ENCODE measurements at places on chromosomes 11 and 22.

GRCh38 chr11:68256331-68256741, 15.4 kb downstream of the C11orf24 start:
- DNase-seq = no peak

DNA sequence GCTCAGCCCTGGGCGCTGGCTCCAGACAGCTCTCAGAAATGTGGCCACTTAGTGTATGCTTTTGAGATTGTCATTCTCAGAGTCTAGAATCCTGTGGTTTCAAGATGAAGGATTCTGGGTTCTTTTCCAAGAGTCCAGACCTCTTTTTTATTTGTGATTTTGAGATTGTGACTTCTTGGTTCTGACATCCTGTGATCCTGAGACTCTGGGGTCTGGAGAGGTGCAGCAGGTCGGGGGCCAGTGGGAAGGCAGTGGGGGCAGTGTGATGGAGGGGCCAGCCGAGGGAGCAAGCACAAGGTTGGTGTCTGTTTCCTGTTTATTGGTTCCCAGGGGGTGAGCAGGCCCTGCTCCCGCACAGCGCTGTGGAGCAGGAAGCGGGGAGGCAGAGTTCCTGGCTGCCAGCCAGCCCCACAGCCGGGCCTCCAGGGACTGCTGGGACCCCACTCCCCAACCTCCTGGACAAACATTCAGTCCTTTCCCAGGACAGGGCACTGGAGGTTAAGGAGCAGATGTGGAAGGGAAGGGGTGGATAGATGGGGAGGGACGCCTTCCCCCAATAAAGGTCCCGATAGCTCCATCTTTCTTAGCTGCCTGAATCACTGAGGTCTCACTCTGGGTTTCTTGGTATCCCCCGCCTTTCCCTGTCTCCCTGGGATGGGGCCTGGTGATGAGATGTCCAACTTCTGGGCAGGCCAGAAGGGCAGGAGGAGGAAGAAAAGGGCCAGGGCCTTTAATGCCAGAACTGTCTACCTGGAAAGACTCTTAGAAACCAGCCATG, 13.7 kb downstream of the ARHGEF17 start:
- DNase-seq = no peak

DNA sequence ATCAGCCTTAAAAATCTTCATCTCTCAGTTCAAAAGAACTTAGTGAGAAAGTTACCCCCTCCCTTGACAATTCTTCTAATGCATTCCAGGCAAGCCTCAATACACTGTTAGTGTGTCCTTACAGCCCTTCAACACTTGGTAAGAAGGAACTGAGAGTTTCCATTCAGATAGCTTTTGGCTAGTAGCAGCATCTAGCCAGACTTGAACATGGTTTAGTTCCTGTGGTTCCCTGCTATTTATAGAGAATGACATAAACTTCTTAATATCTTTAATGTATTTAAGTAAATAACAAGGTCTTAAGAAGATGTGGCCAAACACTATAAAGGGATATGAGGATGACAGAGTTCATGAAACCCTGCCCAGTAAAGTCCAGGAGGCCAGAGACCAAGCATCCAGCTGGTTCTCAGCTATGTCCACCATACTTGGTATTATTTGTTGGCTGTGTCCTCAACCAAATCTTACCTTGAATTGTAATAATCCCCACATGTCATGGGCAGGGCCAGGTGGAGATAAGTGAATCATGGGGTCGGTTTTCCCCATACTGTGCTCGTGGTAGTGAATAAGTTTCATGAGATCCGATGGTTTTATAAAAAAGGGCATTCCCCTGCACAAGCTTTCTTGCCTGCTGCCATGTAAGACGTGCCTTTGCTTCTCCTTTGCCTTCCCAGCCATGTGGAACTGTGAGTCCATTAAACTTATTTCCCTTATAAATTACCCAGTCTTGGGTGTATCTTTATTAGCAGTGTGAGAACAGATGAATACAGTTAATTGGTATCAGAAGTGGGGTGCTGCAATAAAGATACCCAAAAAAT, 132.4 kb downstream of the LARGE1 start:
- DNase-seq = no peak

DNA sequence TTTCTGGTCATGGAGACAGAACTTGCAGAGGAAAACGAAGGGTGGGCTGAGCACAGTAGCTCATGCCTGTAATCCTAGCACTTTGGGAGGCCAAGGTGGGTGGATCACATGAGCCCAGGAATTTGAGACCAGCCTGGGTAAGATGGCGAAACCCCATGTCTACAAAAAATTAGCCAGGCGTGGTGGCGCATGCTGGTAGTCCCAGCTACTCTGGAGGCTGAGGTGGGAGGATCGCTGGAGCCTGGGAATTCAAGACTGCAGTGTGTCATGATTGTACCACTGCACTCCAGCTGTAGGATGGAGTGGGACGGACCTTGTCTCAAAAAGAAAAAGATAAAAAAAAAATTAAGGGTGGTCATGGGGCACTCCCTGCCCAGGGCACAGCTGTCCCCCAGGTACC, 5.9 kb downstream of the SERPINH1 start:
- DNase-seq = no peak

GRCh38 chr11:108237058-108237481, 14.2 kb downstream of the ATM start:
- no peak for DNase-seq

GRCh38 chr11:67415501-67416304, at the start of gene CARNS1:
CARNS1 (plus strand) TSS chr11:67415678; CDS start chr11:67416200, 522 bp downstream.
- DNase-seq = no peak

- no peak for DNase-seq
These were observed 33.8 kb downstream of the TXN2 start for GRCh38 chr22:36447632-36448031.

DNA sequence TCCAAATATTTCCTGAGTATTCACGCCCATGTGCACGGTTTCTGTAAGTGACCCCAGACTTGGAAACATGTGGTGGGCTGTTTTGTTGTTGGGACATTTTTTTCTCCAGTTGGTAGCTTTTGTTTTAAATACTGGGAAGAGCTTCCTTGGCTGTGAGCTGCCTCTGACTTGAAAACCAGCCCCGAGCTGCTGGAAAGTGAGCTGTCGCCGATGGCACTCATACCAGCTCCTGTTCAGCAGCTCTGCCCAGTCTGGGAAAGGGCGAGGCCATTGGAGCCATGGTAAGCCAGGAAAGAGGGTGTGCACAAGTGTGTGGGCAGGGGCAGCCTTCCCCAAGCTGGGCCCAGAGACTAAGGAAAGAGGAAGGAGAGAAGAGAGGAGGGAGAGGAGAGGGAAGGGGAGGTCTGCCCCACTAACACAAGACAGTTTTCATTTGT, 3.2 kb upstream of the FLI1 start:
- DNase-seq = no peak

All from NCI-H524 treated with DMSO at 0.1 percent for 48 hours (cell line).